ENCODE measurements at places on chromosomes 13 and 19. TPM values are rescaled to one million over a fixed set of nuclear protein-coding genes. Genes with fewer than 3 reads are reported as not detected.

Gene CYP2A7
- not detected for total RNA-seq

Gene TJP3
- 0.12 TPM for total RNA-seq

Gene RBM42
- total RNA-seq, result 41.0 TPM

Gene ARMC6
- total RNA-seq, result 63.4 TPM

Gene NLRP5
- total RNA-seq, result not detected

Gene DACH1
- 0.37 TPM for total RNA-seq

Gene ARRDC2
- total RNA-seq, result 6.2 TPM

Gene GARIN5A
- total RNA-seq, result not detected

Gene KLF2
- total RNA-seq, result 2.0 TPM

Gene KIR2DL1
- not detected for total RNA-seq

Gene CGB8
- not detected for total RNA-seq

Gene LYPD3
- 0.11 TPM for total RNA-seq

Gene DIRAS1
- total RNA-seq, result 4.2 TPM

Gene SIGLECL1
- not detected for total RNA-seq

Gene IZUMO2
- not detected for total RNA-seq

Gene CEACAM5
- total RNA-seq, result not detected

Gene NLRP4
- total RNA-seq, result not detected

Gene NKPD1
- total RNA-seq, result 0.44 TPM

Gene FRY
- 50.4 TPM for total RNA-seq

Gene CGB7
- 0.22 TPM for total RNA-seq

Gene ZNF560
- total RNA-seq, result 0.75 TPM

Gene ZNF773
- 21.5 TPM for total RNA-seq

Gene PDX1
- not detected for total RNA-seq

Gene LPAR6
- total RNA-seq, result 14.2 TPM

Gene NLRP7
- 0.22 TPM for total RNA-seq

Gene KL
- 0.11 TPM for total RNA-seq

Gene IQCN
- 0.50 TPM for total RNA-seq

Gene GJA3
- total RNA-seq, result 0.44 TPM

Gene ZBTB32
- not detected for total RNA-seq

Gene HS6ST3
- total RNA-seq, result 0.12 TPM
